ENCODE measurements at places on chromosomes 4 and X.

DNA sequence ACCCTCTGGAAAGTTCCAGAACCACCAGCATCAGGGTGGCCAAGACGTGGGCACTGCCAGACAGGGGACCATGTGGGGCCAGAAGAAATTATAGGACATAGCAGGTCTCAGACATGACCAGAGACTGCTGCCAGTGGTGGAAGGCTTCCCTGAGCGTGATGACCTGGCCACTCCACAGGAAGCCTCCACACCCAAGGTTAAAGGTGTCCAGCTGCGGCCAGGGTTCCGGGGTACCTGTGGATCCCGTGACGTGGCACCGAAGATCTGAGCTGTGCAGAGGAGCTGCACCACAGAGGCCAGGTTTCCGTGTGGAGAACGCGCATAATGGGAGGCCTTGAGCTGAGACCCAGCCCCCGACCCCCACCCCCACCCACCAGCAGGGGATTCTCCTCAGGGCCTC, 16.4 kb upstream of the CTBP1 start:
- DNase-seq = no peak

- no peak for DNase-seq
Measured at GRCh38 chr4:22676063-22676462, 16.7 kb upstream of the GBA3 start.

- DNase-seq = peak; percentile 23
Measured at GRCh38 chrX:140432346-140433175, 72.3 kb downstream of the SOX3 start.

GRCh38 chr4:87971866-87972265, 3.6 kb upstream of the SPP1 start:
- DNase-seq = no peak

DNA sequence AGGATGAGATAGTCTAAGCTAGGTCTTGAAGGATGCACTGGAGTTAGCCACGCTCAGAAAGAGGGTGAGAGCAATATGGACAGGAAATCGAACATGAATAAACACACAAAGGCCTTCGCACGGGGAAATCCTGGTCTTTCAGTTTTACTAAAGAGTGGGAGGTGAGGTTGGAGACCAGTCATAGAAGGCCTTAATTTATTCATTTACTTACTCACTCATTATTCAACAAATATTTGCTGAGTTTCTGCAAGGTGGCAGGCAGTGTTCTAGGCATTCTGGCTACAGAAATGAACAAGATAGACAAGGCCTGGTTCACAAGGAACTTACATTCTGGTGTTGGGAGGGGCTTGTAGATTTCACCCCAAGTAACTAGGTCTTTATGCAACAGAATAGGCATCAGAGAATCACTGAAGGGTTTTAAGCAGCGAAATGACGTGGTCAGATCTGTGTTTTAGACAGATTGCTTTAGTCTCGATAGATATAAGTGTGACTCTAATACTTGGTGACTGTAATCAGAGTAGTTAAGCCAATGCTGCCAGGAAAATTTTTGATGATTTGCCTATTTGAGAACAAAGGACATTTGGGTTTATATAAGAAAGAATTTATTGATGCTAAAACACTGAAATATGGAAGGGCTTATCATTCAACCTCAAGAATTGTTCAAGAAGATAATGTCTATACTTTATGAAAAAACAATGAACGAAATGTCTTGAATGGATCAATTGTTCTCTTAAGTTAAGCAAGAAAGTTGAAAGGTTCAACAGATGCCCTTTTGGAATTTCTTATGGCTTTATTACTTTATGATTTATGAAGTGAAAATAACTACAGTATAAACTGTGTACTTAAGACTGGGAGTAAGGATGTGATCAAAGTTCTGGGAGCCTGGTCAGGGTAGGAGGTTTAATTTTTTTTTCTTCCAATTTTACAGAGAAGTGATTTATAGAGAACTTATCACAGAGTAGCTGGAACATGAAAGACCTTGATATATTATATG, 184.4 kb upstream of the CASK start:
- no peak for DNase-seq

DNA sequence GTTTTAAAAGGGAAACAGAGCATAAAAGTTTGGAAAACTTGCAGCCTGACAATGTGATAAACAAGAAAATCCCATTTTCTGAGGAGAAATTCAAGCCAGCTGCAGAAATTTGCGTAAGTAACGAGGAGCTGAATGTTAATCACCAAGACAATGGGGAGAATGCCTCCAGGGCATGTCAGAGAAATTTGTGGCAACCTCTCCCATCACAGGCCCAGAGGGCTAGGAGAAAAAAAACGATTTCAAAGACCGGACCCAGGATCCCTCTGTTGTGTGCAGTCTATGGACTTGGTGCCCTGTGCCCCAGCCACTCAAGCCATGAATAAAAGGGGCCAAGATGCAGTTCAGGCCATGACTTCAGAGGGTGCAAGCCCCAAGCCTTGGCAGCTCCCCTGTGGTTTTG, 355.4 kb upstream of the NDST3 start:
- no peak for DNase-seq

DNA sequence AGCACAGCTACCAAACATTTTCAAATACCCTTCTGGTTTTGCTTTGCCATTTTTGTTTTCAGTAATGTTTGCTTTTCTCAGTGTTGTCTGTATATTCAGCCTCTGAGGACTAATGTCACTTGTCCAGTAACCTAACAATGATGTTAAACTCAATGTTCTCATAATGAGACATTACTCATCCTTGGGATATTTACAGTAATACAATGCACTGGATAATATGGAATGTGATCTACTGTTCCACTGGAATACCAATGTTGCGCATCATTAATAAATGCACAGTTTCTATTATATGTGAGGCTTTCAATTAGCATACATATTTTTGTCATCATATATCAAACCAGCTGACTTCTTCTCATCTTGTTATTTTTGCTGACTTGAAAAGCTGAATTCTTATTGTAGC, 259.1 kb downstream of the SH2D1A start:
- no peak for DNase-seq

DNA sequence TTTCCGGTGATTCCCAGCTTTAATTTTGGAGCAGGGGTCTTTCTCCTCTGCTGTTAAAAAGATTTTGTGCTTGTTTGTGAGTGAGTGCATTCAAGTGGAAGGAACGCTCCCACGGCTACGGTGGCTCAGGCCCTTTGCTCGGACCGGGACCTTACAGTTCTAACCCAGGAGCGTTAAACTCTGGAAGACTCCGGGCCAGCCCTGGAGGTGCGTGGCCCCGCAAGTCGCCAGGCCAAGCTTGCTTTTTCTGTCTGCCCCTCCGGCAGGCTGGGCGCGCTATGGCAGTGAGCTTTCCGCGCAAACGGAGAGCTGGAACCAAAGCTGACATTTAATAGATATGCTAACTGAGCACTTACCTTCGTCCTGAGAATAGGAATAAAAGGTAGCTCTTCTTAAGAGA, 18.3 kb upstream of the PITX2 start:
- no peak for DNase-seq

DNA sequence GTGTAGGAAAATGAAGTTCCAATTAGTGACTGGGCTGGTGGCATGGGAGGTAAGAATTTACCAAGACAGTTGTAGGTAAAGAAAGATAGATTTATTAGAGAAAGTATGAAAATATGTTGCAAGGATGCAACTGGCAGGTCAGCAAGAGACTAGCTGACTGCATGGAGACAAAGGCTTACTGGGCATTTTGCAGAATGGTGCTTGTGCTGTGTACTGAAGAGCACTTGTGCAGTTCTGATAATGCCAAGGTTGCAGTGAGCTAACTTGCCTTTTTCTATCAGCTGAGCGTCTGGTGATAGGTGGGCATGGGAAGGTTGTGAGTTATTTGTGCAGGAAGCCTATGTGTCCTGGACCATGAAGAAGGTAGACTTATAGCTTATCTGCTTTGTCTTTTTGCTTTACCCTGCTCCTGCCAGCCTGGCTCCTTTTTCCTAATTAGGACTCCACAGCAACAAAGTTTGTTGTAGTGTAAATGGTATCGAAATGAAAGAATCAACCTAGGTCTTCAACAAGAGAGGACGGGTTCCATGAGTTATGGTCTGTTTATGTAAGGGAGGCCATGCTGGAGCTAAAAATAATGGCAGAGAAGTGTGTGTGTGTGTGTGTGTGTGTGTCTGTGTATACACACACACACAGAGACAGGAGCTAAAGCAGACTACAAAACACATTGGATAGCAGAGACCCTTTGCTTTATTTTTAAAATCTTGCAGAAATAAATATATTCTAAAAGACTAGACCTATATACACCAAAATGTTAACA, 15.0 kb downstream of the BST1 start:
- no peak for DNase-seq

GRCh38 chrX:74536152-74536831, 78.1 kb downstream of the RLIM start:
- peak; percentile 55 for DNase-seq

DNA sequence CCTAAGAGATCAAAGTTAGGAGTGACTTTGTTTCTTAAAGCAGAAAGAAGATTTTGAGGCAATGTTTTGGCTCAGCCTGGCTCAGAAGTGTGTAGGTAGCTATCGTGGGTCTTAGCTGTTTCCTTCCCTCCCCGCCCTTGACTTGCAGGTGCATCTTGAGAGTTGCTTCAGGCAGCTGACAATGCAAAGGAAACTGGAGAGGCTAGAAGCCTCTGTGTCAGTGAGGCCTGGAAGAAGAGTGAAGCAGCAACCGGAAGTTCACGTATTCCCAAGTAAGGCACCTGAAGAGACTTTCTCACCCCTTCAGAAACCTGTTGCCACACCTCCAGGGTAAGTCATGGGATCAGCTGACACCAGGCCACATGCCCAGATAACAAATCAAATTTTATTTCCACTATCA, 10.6 kb upstream of the XKRX start:
- DNase-seq = no peak

DNA sequence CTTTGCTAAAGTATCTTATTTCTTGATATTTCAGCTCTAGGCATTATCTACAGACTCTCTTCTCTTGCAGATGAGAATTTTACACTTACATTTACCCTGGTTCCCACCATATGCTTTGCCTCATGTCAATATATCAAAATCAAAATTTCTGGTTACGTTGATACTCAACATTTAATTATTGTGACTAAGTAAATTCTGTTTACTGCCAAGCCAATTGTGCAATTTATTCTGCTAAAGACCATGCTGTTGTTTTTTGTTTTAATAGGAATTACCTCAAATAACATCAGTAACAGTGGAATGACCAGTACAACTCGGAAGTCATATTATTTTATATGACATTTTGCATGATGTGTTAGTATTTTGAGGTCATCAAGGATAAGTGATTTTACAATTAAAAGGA, 125.5 kb downstream of the IL15 start:
- no peak for DNase-seq

DNA sequence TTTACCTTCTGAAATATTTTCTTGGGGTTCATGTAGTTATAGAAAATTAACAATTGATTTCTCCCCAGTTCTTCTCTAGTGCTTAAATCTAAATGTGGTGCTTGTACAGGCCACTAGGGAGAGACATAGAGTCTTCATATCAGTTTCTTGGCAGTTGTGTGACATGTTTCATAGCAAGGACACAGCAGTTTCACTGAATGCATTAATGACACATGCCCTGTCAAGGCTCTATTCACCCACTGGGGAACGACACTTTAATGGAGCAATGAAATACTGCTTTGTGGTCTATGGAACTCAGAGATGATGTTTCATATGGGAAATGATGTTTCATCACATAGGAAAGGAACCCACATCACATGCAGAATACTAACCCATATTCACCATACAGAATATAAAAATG, 2.8 kb downstream of the VEGFC start:
- DNase-seq = no peak

DNA sequence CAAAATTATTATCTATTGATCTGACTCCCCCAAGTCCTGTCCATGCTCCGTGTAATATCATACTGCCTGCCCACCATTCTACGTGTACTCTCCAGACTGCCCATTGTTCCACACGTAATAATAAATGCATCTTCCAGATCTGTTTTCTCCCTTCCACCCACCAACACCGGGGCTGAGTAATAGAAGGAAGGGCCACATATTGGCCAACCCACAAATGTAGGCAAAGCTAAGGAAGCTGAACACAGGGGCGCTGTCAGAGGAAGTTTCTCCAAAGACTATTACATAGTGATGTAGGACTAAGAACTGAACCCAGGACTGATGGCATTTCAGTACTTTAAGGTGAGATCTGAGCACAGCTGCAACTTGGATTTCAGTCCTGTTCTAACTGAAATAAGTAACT, 135.8 kb upstream of the GUCY1A1 start:
- DNase-seq = no peak

DNA sequence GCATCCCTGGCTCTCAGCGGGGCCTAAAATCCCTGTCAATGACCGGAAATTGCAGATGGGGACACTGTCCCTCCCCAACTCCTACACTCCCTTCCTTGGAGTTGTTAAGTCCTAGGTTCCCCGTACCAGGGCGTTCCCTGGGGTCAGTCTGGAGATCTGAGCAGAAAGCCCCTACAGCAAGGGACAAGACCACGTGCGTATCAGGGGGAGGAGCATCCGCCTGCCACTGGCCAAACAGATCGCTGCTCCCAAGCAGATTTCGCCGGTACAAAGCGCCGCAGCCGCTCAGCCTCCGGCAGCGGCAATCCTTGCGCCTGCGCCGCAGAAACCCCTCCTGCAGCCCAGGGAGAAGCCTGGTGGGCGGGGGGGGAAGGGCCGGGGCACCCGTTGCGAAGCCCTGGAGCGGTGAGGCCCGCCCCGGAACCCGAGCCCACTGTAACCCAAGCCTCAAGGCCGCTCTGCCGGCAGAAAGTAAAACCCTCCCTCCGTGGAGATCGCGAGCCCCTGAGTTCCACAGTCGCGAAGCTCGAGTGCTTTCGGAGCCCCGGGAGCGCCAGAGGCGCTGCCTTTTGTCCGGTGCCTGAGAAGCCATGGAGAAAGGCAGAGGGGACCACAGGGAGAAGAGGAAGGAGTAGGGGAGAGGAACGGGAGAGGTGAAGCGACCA, 2.7 kb downstream of the CRMP1 start:
- DNase-seq = no peak
